Fibroblast of the aortic adventitia (primary cell): ENCODE measurements at places on chromosomes 2 and 18. TPM values are rescaled to one million over a fixed set of nuclear protein-coding genes. Genes with fewer than 3 reads are reported as not detected.

Gene GREB1
- total RNA-seq: under 0.01 and 1.7 TPM in 2 replicates

Gene STARD6
- total RNA-seq: not detected in 2 replicates

Gene ERICH2
- total RNA-seq: 4.0 TPM in 1 of 2 replicates, not detected in the other

Gene FAP
- 150 and 228 TPM in 2 replicates for total RNA-seq

Gene ELOA2
- total RNA-seq: not detected in 2 replicates

Gene CRYGB
- not detected in 2 replicates for total RNA-seq

Gene VIT
- 2.0 and 12.9 TPM in 2 replicates for total RNA-seq

Gene REG3A
- not detected in 2 replicates for total RNA-seq

Gene IL37
- not detected in 2 replicates for total RNA-seq

Gene PAX8
- total RNA-seq: 0.09 and 1.5 TPM in 2 replicates

Gene SCYGR3
- not detected in 2 replicates for total RNA-seq

Gene ERMN
- total RNA-seq: 0.18 TPM in 1 of 2 replicates, not detected in the other

Gene SERPINB4
- not detected in 2 replicates for total RNA-seq

Gene CRYGC
- not detected in 2 replicates for total RNA-seq

Gene AQP12B
- total RNA-seq: not detected in 2 replicates

Gene ZNF236
- total RNA-seq: 13.6 and 21.2 TPM in 2 replicates

Gene PASK
- total RNA-seq: 3.8 and 21.9 TPM in 2 replicates

Gene POTEC
- under 0.01 TPM in 1 of 2 replicates, not detected in the other for total RNA-seq

Gene IL36A
- 2.0 TPM in 1 of 2 replicates, not detected in the other for total RNA-seq

Gene MC5R
- total RNA-seq: not detected in 2 replicates

Gene CYP1B1
- total RNA-seq: 146 and 199 TPM in 2 replicates

Gene HOXD13
- not detected in 2 replicates for total RNA-seq

Gene GPR39
- 0.41 and 12.7 TPM in 2 replicates for total RNA-seq

Gene HAAO
- 0.90 and 5.4 TPM in 2 replicates for total RNA-seq

Gene GPD2
- 59.3 and 89.7 TPM in 2 replicates for total RNA-seq

Gene EN1
- total RNA-seq: 0.63 and 0.90 TPM in 2 replicates

Gene TUBA3E
- total RNA-seq: not detected in 2 replicates

Gene SLC5A7
- total RNA-seq: not detected in 2 replicates

Gene AFF3
- total RNA-seq: 4.2 TPM in 1 of 2 replicates, not detected in the other

Gene DNAH7
- total RNA-seq: 2.6 and 2.7 TPM in 2 replicates

Gene DYNAP
- total RNA-seq: not detected in 2 replicates

Gene RAB6C
- total RNA-seq: not detected in 2 replicates

Gene MOGAT1
- total RNA-seq: not detected in 2 replicates

Gene IL36B
- total RNA-seq: not detected in 2 replicates

Gene CAPN14
- total RNA-seq: 0.09 and 0.16 TPM in 2 replicates

Gene MOCOS
- 3.5 and 13.1 TPM in 2 replicates for total RNA-seq

Gene SLC40A1
- total RNA-seq: 19.7 and 306 TPM in 2 replicates

Gene TRIM43
- total RNA-seq: not detected in 2 replicates

Gene MROH2A
- total RNA-seq: under 0.01 TPM in 1 of 2 replicates, not detected in the other

Gene DRC1
- not detected in 2 replicates for total RNA-seq

Gene ARHGAP15
- not detected in 2 replicates for total RNA-seq

Gene CNGA3
- total RNA-seq: 0.18 TPM in 1 of 2 replicates, not detected in the other

Gene PDCD1
- not detected in 2 replicates for total RNA-seq

Gene AOX1
- 23.6 and 84.0 TPM in 2 replicates for total RNA-seq

Gene MALL
- total RNA-seq: 10.1 and 442 TPM in 2 replicates

Gene PREB
- total RNA-seq: 37.0 and 46.0 TPM in 2 replicates

Gene WDR35
- total RNA-seq: 21.0 and 22.1 TPM in 2 replicates

Gene ARHGAP25
- 0.36 and 2.2 TPM in 2 replicates for total RNA-seq

Gene RNASEH1
- 29.2 and 33.4 TPM in 2 replicates for total RNA-seq

Gene GNLY
- total RNA-seq: not detected in 2 replicates

Gene PSD4
- 0.82 and 5.1 TPM in 2 replicates for total RNA-seq
